NCI-H1436 treated with DMSO at 0.1 percent for 48 hours (cell line): ENCODE measurements at places on chromosomes 11 and 22.

DNA sequence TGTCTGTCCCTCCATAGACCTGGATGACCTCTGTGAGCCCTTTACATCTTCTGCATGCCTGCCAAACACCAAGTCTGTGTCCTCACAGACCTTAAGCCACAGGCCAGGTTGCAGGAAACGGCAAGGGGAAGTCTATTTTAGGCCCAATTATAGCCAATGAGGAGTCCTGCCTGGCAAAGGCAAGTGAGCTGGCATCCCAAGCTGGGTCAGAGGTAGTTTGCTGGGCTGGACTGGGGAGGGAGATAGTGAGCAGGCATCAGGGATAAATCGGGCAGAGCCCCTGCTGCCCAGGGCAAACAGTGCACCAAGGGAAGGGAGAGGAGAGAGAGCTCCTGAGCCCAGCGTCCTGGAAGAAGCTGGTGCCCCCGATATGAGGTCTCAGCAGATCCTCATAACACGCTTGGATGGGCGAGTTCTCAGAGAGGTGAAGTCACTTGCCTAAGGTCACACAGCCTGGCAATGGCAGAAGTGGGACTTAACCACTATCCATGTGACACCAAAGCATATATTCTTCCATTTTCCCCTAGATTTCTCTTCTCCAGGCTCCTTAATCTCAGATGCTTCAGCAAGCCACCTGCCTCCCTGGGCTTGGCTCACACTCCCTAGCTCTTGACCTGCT, 3.7 kb upstream of the RELT start:
- DNase-seq = no peak

GRCh38 chr11:15182372-15182771, 67.6 kb downstream of the INSC start:
- no peak for DNase-seq

DNA sequence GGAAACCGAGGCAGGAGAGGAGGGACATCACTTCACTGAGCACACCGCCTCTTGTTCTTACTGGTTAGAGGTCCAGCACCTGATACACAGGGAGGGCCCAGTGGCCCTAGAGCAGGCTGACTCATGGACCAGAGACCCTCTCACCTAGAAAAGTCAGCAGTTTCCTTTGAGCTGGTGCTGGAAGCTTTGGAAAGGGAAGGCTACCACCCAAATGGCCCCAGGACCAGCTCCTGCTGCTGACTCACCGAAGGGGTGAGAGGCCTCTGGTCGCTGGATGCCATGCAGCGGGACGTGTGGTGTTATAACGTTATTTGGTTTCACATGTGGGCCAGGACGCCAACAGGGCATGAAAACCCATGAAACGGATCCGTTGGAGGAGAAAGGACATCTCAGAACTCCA, 3.8 kb downstream of the NADSYN1 start:
- no peak for DNase-seq

DNA sequence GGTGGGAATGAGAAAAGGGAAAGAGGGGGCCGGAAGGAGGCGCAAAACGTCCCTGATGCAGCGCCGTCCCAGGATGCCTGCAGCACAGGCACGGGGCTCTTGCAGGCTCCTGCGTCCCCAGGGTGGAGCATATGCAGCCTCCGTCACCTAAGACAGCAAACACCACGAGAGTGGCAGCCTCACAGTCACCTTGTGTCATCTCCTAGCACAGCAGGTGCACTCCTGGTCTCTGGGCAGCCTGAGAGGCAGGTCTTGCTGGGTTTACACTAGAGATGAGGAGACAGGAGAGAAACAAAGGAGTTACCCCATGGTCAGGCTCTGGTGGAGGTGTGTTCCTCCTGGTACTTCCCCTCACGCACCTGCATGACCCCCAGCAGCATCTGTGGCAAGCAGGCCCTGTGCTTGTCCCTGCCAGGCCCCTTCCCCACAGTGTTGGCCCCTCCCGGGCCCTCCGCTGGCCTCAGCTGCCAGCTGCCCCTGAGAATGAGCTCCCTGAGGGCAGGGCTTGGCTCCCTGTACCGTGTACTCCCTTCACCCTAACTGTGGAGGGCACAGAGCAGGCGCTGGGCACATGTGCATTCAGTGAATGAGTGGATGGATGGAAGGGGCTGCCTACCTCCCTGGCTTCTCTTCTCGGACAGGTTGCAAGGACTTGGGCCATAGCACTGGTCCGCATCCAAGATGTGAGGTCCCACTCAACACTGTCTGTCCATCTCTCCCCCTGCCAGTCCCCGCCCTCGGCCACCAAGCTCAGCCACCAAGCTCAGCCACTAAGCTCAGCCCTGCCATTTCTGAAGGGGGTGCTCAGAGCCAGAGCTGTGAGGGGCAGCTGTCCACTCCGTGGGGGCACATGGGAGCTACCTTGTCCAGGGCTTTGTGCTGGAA, 988.6 kb downstream of the BRD1 start:
- no peak for DNase-seq

DNA sequence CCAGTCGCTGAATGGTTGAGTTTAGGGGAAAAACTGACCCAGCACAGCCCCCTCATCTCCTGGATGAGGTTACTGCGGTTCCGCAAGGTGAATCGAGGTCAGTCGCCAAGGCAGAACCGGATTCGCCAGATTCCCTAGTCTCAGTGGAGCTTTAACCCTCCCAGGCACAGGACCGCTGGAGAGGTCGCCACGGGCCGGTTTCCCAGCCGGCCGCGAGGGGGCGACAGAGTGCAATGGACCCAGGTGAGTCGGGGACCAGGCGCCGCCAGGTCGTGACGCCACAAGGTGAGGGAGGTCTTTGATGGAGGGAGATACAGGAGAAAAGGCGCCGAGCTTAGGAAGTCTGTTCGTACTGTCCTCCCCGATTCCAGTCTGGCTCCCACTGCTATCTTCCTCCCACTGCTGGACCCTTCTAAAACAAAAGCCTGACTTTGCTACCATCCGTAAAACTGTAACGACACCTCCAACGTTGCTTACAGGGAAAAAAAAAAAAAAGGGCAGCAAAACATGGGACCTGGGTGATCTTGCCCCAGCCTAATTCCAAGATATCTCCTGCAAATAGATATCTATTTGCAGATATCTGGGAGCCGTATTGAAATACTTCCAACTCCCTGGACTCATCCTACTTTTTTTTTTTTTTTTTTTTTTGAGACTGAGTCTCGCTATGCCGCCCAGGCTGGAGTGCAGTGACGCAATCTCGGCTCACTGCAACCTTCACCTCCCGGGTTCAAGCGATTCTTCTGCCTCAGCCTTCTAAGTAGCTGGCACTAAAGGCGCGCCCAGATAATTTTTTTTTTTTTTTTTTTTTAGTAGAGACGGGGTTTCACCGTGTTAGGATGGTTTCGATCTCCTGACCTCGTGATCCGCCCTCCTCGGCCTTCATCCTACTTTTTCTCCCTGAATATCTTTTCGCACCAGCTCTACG, 1.4 kb upstream of the GGA1 start:
- peak; percentile 32 for DNase-seq

DNA sequence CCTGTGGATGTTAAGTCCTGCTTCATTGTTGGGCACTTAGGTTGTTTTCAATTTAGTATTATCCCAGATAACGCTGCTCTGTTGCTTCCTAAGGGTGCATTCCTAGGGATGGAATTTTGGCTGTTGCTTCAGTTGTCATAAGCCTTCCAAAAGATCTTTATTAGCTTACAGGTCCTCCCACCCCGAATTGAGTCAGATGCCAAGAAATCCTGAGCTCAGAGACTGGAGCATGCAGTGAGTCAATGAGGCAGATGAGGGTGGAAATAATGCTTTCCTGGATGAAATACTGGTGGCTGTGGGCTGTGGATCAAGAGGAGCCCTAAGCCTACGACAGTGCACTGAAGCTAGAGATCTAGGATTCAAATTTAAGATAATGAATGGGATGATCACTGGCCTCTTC, 10.7 kb upstream of the IL18BP start:
- no peak for DNase-seq

- DNase-seq = no peak
Observed at GRCh38 chr11:20808328-20808727, 138.9 kb downstream of the NELL1 start.

- no peak for DNase-seq
Observed at GRCh38 chr11:46520971-46521745, 72.7 kb downstream of the AMBRA1 start.

DNA sequence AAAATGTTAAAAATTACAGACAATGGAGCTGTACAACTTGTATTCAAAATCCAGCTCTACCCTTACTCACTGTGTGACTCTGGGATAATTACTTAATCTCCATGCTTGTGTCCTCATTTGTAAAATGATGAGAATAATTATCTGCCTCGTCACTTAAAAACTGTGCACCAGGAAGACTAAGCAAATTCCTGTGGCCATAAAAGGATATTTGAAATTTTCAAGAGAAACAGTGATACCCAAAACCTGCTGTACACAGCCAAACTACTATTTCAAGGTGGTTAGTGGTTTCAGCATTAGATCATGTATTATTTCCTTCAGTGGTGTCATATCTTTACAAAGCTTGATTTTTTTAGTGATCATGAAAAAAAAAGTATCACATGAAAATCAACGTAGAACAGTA, 136.9 kb downstream of the METTL15 start:
- DNase-seq = no peak

GRCh38 chr11:61968758-61969390, 1.4 kb upstream of the FTH1 start:
- DNase-seq = no peak

DNA sequence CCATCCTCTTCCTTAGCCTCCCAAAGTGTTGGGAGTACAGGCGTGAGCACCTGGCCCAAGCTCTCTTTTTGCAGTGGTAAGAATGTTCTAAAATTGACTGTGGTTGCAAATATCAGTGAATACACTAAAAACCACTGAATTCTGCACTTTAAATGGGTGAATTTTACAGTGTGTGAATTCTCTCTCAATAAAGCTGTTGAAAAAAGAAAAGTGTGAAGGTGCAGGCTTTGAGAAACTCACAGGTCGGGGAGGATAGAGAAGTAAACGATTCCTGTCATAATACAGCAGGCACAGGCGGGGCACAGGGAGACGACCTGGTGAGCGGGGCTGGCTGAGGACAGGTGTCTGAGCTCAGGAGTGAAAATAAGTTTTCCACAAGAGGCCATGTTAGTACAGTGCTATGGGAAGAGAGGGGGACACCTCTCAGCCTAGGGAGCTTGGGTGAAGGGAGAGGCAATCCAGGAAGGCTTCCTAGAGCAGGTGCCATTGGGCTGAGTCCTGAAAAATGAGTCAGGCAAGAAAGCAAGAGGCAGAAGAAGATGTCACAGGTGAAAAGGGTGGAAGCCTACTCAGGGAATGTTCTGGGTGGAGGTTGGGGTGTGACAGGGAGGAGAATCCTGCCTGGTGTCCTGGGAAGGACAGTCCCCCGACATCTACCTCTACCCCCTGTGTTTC, 26.1 kb downstream of the LIF start:
- no peak for DNase-seq

DNA sequence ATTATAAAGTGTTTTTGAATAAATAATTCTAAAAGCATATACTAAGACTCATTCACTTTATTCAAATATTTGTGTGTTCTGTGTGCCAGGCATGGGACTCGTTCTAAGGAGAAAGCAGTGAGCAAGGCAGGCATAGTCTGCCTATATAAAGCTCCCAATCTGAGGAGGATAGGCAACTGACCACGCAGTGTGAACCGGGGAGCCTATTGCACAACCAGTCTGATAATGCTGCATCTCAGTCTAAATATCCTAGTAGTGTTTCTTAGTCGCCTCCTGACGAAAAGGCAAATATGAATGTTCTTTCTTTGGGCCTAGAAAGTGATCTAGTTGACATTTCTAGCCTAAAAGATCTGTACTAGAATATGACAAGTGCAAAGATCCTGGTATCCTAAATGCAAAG, 98.3 kb downstream of the C11orf65 start:
- no peak for DNase-seq

GRCh38 chr11:986952-987305, 49.6 kb downstream of the MUC6 start:
- no peak for DNase-seq

GRCh38 chr11:67372993-67373647, at the start of gene CLCF1:
TSS of gene CLCF1 (minus strand) at chr11:67373598. CDS start at chr11:67373539, 59 bp downstream.
- no peak for DNase-seq
